ENCODE measurements at places on chromosomes 16 and 17.

GRCh38 chr16:47033176-47033575, 59.7 kb upstream of the DNAJA2 start:
- DNase-seq, result no peak

DNA sequence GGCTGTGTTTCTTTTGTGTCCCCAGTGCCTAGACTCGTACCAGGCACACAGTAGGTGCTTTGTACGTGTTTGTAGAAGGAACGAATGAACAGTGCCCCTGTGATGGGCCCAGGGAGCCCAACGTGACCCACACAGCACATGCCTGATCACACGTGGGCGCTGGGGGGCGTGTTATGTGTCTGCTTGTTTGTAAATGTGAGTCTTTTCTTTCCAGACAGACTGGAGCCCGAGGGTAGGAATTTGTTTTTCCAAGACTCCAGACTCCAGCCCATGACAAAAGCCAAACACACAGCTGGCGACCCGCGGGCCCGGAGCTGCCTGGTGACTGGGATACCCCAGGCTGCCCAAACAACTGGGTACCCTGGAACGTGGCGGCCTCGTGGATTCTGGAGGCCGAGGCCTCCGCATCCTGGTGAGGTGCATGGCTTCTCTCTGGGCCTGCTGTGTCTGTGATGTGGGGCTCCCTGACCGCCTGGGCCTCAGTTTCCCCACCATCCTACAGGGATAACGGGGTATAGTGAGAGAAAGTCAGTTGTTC, 14.9 kb upstream of the CBFA2T3 start:
- no peak for DNase-seq

DNA sequence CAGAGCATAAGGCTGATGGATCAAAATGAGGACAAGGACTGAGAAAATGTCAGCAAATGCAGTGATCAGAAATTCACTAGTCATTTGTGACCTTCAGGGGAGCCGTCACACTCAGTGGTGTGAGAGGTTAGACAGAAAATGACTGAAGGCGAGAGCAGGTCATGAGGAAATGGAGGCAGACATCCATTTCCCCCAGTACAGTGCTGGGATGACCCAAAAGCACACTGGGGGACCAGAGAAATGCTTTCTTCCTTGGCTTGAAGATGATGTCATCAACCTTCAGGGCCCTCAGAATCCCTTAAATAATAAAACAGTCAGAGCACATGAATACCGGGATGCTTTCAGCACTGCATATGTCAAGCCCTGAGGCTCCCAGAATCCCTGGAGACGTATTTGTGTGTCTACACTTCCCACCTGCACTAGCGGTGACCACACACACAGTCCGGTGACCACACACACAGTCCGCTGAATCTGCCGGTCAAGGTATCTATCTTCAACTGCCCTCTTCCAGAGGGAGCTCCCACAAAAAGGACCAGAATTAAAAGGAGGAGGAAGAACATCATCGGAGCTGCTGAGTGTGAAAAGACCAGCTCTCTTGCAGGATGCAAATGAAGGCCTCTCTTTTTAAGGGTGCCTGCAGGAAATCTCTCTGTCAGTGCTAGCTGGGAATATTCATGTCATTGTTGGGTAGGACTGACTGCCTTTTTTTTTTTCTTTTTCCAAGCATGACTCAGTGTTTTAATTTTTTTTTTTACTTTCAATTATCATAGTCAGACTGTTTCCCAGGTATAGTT, 8.2 kb downstream of the UBE2O start:
- peak; percentile 71 for DNase-seq

GRCh38 chr17:57898487-57899311, 48.9 kb upstream of the MRPS23 start:
- DNase-seq, result peak; percentile 79

- DNase-seq, result peak; percentile 79
These were observed 46.6 kb upstream of the WSB1 start for GRCh38 chr17:27247071-27247957.

- no peak for DNase-seq
These were observed 45.6 kb downstream of the DNAH9 start for GRCh38 chr17:11643851-11644250.
